ENCODE measurements at places on chromosomes 12 and 14.

- no peak for DNase-seq
These were observed 43.3 kb upstream of the PTPRO start for GRCh38 chr12:15278816-15279658.

DNA sequence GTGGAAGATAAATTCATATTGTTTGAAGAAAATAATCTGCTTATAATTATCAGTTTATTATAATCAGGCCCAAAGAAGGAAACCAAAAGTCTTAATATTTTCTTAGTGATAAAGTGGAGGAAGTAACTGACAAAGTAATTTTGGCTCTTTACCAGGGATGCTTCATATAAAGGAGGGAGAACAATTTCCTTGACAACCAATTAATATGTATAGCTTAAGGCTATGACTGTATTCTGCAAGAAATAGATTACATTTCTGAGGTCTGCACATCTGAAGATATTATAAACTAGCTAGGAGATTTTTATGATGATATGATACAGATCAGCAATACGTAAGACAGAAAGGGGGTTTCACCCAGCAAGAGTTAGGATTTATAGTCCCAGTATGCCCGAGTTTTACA lies 90.8 kb downstream of the BICD1 start:
- DNase-seq, result no peak

GRCh38 chr12:112285600-112286401 lies 96.4 kb downstream of the HECTD4 start:
- no peak for DNase-seq

DNA sequence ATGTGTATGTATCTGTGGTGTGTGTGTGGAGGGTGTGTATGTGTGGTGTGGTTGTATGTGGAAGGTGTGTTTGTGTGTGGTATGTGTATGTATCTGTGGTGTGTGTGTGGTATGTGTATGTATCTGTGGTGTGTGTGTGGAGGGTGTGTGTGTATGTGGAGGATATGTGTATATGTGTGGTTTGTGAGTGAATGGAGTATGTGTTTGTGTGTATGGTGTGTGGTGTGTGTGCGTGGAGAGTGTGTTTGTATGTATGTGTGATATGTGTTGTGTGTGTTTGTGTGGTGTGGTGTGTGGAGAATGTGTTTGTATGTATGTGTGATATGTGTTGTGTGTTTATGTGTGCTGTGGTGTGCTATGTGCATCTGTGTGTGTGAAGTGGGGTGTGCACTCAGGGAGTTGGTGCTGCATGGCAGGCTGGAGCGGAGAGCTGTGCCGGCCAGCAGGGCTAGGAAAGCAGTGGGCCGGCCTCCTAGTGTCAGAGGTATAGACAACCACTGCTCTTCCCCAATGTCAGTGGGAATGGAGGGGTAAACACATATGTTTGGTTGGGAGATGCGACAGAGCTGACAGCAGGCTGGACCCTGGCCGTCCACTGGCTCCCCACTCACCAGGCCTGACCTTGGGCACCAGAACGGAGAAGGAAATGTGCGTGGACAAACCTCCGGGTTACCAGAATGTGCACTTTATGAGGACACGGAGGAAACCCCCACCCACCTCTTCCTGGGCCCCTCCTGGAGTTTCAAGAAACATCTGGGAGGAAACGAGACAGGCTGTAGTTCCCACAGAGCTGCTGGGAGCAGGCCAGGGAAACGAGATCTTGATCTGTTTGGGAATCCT lies 60.7 kb downstream of the CLMN start:
- no peak for DNase-seq

DNA sequence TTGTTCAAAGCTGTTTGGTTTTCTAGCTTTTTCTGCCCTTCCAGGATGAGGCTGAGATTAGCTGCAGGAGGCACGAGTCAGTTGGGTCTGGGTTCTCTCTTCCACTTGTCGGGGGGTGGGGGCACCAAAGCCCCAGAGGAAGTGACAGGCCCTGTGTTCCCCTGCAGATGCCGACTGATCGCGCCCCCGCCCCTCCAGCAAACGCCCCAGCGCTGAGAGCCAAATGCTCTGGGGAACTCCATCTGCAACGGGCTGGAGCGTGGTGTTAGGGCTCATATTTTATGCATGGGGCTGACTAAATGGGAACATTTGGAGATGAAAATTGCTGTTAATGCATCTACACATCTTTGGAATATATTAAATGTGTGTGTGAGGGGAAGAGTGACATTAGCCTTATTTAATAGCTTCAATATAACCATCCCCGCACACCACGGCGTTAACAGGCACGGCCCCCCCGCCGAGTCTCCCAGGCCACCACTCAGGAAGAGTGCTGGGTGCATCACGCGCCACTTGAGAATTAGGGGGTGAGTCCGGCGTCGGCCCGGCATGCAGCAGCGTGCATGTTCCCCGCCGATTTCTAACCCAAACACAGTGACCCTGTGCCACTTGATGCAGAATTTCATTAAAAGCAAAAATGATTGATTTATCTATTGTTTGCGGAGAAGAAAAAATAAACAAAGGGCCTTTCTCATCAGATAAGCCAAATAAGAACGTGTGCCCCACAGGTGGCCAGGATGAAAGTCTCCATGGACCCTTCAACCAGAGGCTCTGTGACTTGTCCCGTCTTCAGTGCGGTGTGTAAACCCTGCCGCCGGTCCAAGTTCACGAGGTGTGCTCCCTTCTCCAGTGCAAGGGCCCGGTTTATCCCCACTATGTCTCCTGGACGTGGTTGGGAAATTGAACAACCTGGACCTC lies 165.0 kb upstream of the RTL1 start:
- no peak for DNase-seq

DNA sequence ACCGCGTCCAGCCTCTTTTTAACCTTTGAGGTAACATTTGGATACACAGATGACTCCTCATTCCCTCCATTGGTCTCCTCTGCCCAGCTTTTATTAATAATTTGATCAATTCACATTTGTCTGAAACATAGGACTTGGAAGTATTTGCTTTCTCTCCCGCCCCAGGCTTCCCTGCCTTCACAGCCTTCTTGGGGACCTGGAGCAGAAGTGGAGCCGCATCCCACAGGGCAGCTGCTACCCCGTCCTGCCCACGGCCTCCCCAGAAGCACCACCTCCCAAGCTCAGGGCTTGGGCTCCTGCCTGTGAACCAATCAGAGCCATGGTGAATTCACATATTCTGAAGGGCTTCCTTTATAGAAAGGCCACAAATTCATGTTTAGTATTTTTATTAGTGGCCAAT lies 97.6 kb downstream of the PIWIL1 start:
- DNase-seq, result no peak

DNA sequence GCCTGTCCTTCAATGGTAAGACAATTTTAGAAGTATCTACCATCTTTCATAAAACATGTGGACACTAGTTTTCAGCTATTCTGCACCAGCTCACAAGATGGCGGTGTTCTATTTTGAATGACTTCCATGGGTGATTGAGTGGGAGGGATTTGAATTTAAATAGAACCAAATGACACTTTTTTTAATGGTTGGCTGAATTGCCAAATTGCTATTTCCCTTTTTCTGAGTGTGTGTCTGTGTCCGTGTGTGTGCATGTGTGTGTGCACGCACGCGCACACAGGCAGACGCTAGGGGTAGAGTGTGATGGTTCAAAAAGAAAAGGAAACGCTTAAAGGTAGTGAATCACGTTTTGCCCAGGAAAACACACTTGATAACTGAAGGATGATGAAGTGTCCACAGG lies 362.6 kb downstream of the DAD1 start:
- no peak for DNase-seq

DNA sequence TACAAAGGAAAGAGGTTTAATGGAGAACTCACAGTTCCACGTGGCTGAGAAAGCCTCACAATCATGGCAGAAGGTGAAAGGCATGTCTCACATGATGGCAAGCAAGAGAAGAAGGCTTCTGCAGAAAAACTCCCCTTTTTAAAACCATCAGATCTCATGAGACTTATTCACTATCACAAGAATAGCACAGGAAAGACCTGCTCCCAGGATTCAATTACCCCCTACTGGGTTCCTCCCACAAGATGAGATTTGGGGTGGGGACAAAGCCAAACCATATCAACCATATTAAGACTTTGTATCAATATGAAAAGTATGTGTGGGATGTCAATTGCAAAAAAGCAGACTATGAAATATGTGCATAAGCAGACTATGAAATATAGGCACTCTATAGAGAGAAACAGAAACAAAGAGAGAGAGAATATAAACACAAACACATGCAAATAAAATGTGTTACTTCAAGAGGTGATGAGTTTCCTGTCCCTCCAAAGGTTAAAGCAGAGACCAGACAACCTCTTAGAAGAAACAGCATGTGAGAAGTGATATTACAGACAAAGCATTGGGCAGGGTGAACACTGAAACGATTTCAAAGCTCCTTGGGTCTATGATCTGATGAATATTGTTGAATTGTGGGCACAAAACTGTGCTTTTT lies 151.2 kb upstream of the KRR1 start:
- no peak for DNase-seq

DNA sequence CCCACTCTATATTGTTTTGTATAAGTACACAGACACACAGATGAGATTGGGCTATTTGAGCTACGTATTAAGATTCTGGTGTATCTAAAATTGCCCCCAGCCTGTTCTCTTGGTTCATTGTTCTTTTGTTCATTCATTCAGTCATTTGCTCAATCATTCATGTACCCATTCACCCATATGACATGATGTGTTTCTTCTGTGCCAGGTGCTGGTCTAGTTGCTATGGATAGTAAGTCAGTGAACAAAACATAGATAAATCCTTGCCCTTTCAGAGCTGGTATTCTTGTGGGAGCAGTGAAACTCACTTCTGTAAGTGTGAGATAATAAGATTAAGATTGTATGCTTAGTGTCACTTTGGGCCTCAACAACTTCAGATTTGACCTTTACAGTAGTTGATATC lies 191.3 kb downstream of the TMTC2 start:
- DNase-seq, result no peak

DNA sequence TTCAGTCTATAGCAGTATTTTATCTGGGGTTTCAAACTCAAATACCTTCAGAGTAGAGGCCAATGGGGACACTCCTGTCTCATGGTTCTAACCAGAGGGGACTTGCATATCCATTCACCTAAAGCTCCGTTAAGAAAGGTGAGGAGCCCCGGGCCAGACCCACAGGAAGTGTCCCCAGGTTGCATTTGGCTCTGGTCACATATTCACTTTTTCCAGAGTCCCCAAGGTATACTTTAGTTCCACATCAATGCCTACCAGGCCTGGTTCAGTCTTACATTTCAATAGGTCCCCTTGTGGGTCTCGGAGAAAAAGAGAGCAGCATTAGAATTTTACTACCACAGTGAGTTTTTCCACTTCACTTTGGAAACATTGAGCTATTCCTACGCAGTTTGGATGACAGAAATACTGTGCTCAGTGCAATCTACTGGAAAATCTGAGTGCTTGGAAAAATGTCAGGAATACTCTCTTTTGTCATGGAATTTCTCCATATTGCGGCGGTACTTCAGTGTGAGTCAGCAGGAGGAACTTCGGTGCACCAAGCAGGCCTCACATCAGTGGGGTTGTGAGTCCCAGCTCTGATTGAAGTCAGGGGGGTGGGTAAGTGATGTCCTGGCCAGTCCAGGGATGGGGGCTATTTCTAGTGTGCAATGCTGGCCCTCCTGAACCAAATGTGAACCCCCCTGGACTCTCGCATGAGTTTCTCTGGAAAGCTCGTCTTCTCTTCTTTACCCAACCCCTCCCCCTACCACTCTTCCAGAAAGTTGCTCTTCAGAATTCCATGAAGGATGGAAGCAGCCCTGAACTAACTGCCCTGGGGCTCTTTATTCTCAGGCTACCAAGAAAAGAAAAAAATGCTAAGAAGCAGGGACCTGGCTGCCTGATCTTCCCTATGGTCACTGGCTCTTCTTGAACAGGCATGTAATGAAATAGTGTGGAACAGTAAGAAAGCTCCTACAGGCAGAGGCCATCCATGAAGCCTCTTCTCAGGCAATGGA lies 184.7 kb downstream of the PRKCH start:
- no peak for DNase-seq

- no peak for DNase-seq
These were observed 17.7 kb upstream of the CCDC91 start for GRCh38 chr12:28172434-28173030.

- no peak for DNase-seq
These were observed 14.3 kb upstream of the FBXW8 start for GRCh38 chr12:116896411-116896924.

GRCh38 chr14:104871145-104871655 lies 6.1 kb downstream of the CEP170B start:
- peak; percentile 0 for DNase-seq

- no peak for DNase-seq
These were observed 59.1 kb downstream of the DCAF5 start for GRCh38 chr14:69093631-69094421.

- no peak for DNase-seq
These were observed 44.0 kb upstream of the OAS1 start for GRCh38 chr12:112862636-112863290.

- DNase-seq, result no peak
These were observed 40.8 kb downstream of the GPR65 start for GRCh38 chr14:88045705-88046104.

- DNase-seq, result no peak
These were observed 55.6 kb downstream of the NT5DC3 start for GRCh38 chr12:103785243-103786031.

GRCh38 chr14:79961197-79961596 lies 250.1 kb downstream of the DIO2 start:
- DNase-seq, result no peak

GRCh38 chr12:28108599-28108998 lies 81.7 kb upstream of the CCDC91 start:
- no peak for DNase-seq

DNA sequence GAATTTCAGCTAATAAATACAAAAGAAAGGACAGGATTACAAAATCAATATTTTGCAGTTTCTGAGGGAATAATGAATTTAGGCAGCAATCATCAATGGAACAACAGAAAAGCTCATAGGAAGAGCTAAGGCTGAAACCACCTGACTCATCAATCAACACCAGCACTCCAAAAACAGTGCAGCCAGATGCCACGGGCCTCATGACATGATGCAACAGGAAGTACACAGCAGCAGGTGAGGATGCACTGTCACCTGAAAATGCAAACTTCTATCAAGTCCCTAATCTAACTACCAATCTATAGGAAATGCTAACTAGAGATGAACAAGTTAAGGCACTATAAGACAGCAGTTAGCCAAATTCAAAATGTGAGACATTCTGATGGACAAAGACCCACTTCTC lies 21.7 kb downstream of the GNS start:
- peak; percentile 17 for DNase-seq

DNA sequence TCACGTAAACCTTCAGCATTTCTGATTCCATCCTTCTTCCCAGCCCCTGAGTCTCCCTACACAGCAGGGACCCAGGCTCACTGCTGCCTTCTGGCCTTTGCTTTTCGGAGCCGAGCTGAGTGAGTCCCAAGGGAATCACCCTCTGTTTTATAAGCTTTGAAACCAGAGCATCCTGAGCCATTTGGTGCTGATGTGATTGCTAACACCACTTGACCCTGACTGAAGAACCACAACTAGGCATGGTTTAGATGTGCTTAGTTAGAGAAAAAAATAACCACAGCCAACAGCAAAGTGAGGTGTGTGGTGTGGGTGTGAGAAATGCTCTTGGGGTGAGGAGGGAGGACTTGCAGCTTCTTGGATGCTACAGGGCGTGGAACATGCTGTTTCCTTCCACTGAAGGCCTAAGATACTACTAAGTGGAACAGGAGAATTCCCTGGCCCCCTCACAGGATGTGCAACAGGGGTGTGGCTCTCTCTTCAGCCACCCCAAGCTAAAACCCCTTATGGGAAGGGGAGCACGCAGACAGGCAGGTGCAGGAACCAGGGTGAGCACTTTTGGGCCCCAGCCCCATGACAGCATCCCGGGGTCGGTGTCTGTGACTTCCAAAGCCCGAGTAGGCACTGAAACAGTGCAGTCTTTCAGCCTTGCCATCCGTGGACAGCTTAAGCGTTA lies at the start of gene TC2N:
TSS of gene TC2N (minus strand) at position 221 of the 673 bp plus-strand sequence. CDS start 53,767 bp downstream, outside the sequence.
- DNase-seq, result no peak

- DNase-seq, result no peak
These were observed 44.8 kb downstream of the RHOJ start for GRCh38 chr14:63249092-63249491.

GRCh38 chr12:6262211-6262610 lies 48.3 kb upstream of the PLEKHG6 start:
- DNase-seq, result no peak

Measured in stimulated activated CD4-positive, alpha-beta T cell treated with anti-CD3 and anti-CD28 coated beads, Interleukin-4, amount 100 ng/mL, for 1 hour (primary cell).